ENCODE measurements at places on chromosomes 1 and 21.

DNA sequence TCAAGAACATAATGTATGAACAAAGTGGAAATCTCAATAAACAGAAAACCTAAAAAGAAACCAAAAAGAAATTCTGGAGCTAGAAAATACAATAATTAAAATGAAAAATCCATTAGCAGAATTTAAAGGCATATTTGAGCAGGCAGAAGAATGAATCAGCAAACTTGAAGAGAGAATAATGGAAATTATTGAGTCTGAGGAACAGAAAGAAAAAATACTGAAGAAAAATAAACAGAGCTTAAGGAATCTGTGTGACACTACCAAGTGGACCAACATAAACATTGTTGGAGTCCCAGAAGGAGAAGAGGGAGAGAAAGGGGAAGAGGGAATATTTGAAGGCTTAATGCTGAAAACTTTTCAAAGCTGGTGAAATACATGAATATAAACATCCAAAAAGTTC lies 54.5 kb downstream of the MAGI3 start:
- DNase-seq = no peak

DNA sequence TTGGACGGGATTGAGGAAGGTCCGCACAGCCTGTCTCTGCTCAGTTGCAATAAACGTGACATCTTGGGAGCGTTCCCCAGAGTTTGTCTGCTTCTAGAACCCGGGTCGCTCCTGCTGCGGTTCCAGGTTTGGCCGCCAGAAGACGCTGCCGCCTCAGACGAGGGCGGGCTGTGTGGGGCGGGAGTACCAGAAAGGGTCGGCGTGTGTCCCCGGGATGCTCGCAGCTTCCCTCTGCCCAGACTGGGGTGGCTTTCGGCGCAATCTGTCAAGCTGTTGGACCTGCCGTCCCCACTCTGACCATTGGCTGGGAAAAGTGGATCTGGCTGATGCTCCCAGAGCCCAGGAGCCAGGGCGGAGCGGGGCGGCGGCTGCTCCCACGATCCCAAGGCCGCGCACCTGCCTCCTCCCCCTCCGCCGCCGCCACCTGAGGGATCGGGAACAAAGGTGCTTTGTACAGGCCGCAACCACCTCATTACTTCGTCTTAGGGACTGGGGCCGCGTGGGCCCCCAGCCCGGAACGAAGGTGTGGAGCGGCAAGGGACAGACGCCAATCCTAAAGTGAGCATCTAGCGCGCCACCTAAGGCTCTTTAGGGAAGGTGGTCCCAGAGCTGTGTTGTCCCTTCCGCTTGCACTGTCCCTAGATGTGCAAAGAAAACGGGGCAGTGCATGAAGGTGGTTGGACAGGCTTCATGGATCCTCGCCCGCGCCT lies 683 bp upstream of the EFNA4 start:
- DNase-seq = peak; percentile 65

- DNase-seq = peak; percentile 43
Observed at GRCh38 chr1:25246600-25247023, 642 bp downstream of the RSRP1 start.

DNA sequence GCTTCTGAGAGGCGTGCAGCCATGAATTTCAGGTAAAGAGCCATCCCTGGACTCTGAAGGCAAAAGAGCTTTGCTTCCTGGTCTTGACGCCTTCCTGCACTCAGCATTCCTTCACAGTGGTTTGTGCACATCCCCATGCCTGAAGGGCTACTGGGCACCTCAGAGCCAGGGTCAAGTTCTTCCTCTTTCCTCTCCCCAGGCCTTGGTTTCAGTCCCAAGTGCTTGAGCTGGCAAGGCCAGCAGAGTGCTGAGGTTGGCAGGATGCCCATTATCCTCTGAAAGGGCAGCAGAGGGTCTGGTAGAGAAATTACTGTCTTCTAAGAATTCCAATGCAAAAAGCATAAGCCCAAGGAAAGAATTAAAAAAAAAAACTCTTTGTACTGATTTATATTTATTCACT lies 1064.9 kb downstream of the TTLL7 start:
- DNase-seq = no peak

DNA sequence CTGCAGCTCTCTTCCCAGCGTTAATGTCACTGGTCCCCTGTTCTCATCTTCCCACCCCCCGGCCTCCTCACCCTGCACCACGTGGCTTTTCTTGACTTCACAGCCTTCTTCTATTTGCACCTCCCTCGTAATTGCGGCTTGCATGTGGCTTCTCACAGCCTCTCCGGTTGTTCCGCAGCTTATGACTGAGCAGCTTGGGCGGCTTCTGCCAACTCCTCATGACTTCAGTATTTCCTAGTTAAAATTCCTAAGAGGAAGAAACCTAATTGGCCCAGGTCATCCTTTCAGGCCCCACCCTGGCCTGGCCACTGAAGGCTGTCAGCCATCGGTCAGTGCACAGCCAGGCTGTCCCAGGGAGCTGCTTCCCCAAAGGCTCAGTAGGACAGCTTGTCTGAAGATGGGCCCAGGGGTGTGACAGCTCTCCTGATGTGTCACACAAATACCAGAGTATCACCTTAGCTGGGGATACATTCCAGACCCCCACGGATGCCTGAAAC lies 8.6 kb upstream of the RERE start:
- peak; percentile 96 for DNase-seq

- DNase-seq = no peak
Observed at GRCh38 chr1:155294520-155295182, 6.6 kb downstream of the PKLR start.

GRCh38 chr1:199044191-199044590 lies 405.4 kb downstream of the PTPRC start:
- DNase-seq = no peak

- DNase-seq = no peak
Observed at GRCh38 chr1:224124220-224124619, 10.3 kb downstream of the FBXO28 start.

DNA sequence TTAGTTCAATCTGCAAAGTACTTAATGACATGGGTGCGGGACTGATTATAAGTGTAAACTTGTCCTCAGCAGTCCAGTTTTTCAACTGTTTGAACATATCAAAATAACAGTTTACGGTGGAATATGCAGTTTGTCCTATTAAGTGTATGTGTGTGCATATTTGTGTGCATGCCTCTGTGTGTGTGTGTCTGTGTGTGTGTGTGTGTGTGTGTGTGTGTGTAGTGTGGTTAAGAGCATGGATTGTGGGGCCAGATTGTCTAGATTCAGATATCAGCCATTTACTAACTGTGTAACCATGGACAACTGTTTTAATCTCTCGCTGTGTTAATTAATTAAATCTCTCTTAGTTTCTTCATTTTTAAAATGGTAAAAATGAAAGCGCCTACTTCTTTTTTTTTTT lies 39.0 kb downstream of the NEXN start:
- DNase-seq = no peak

DNA sequence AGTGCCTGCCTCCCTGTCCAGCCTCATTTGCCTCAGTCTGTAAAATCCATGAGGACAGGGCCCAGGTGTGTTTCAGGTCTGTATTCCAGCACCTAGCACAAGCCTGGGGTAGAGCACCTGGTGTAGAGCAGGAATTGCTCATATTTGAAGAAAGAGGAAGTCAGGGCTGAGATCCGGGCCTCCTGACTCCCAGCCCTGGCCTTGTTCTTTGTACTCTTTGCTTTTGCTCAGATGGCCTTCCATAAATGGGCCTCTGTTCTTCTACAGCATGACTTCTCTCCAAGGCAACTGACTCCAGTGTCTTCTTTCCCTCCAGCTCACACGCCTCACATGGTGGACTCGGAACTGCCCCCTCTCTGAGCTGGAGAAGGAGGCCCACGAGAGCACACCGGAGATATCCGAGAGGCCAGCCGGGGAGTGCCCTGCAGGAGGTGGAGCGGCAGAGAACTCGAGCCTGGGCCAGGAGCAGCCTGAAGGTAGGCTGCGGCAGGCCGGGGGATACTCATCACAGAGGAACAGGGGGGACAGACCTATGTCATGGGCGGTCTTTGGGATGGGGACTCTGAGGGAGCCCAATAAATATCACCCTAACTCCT lies 19.7 kb downstream of the SLC5A9 start:
- DNase-seq = no peak

DNA sequence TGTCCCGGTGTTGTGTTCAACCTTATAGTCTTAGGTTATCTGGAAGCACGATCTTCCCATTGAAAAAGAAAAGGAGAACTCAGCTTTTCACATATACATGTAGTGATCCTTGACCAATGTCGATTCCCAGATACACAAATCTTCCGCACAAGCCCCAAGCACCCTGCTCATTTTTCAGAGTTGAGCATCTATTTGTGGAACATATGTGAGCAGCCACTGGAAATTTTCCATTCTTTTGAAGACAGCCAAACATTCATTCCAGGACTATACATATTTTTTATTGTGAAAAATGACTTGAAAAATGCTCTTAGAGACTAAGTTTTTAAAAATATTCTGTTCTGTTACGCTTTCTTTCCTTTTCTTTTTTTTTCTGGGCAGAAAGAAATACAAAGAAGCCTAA lies 371.9 kb downstream of the RGS7 start:
- DNase-seq = no peak

DNA sequence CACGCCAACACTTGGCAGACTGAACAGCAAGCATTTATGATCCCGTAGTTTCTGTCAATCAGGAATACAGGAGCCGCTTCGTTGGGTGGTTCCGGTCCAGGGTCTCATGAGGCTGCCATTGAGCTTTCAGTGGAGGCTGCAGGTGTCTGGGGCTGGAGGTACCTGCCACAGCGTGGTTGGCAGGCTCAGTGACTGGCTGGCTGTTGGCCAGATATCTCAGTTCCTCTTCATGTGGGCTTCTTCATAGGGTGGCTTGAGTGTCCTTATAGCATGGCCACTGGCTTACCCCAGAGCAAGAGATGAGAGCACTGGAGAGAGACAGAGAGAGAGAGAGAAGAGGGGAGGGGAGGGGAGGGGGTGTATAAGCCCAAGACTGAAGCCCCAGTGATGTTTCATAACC lies 29.3 kb downstream of the PIK3CD start:
- DNase-seq = no peak

DNA sequence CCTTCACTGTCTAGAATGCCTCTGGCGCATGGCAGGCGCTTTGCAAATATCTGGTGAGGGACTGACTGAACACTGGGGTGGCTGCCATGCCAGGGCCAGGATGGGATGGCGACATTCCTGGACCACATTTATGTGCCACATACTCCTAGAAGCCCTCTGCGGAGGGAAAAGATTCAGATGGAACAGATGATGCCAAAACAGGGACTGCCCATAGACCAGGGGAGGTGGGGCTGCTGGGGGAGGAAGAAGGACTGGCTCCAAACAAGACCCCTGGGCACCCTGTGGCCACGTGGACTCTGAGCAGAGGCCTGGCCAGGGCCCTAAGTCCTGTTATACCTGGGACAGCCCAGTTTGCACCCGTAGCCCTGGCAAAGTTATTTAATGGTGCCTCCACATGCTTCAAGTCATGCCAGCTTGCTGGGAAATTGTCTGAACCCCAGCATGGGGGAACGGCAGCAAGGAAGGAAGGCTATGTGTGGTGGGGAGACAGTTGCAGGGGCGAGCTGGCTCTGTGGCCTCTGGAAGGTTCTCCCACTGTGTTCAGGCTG lies 44.1 kb downstream of the UMODL1 start:
- no peak for DNase-seq

GRCh38 chr1:110007046-110007830 lies 22.7 kb downstream of the AHCYL1 start:
- no peak for DNase-seq

GRCh38 chr1:169044296-169044695 lies 62.2 kb upstream of the ATP1B1 start:
- DNase-seq = no peak

GRCh38 chr21:43192501-43193081 lies 23.8 kb downstream of the CRYAA start:
- no peak for DNase-seq

DNA sequence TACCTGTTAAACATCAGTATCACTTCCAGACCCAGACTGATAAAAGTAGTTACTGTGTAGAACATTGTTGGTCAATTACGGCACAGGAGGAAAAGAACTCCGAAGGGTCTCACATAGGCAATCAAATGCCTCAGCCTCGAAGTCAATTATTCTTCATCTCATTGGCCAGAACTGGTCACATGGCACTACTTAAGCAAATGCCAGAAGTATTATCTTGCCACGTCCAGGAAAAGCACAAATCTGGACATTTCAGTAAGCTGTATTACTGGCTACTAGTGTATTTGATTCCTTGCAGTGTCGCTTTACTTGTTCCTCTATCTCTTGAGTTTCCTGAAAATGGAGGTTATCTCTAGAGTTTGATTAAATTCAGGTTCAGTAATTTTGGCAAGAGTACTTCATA lies 24.4 kb downstream of the DIO1 start:
- no peak for DNase-seq

GRCh38 chr1:22380024-22380785 lies 71.4 kb upstream of the ZBTB40 start:
- peak; percentile 85 for DNase-seq
